Kasumi-1 (cell line): ENCODE measurements at places on chromosomes 1 and 21.

DNA sequence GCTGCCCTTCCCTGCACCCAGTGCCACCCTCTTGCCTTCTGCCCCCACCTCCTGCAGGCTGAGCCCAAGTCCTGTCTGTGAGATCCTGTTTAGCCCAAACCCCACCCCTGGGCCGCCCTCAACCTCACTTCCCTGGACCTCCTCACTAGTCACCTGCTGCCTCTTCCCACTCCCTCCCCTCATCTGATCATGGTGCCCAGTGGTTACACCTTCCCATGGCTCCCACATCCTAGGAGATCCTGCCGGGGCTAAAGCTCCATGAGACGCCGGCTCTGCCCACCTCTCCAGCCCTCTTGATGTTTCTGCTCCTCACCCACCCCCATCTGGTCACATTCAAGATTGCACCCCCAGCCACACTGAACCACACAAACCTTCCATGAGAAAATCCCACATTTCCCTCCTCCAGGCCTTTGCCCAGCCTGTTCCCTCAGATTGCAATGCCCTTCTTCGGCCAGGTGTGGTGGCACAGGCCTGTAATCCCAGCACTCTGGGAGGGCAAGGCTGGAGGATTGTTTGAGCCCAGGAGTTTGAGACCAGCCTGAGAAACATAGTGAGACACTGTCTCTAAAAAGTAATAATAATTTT lies 17.0 kb downstream of the TTC39A start:
- DNase-seq = peak; percentile 14

DNA sequence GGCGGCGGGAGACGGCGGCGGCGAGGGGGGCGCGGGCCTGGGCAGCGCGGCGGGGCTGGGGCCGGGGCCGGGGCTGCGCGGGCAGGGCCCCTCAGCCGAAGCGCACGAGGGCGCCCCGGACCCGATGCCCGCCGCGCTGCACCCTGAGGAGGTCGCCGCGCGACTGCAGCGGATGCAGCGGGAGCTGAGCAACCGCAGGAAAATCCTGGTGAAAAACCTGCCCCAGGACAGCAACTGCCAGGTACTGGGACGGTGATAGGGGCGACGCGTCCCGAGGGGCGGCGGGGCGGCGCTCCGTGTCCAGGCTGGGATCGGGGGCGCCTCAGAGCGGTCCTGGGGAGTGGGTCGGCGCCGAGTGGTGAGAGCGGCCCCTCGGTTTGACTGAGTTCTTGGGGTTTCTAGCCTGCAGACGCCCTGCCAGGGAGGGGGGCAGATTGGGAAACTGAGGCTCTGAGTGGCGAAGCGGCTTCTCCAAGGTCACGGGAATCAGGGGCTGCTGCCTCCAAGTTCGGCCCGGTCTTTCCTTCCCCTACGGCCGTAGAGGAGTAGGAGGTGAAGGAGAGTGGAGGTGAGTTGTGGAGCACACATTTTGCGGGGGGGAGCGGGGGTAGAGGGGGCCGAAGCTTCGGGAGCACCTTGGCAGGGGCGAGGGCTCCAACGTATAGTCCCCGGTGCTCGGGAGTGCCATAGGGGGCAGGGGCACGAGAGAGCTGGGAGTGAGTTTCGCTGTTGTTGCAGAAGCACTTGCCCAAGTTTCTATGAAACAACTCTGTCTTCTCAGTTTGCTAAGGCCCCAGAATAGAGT lies 508 bp downstream of the RAVER2 start:
- DNase-seq = no peak

- DNase-seq = no peak
These were observed 4.3 kb downstream of the MYOM3 start for GRCh38 chr1:24107462-24108138.

DNA sequence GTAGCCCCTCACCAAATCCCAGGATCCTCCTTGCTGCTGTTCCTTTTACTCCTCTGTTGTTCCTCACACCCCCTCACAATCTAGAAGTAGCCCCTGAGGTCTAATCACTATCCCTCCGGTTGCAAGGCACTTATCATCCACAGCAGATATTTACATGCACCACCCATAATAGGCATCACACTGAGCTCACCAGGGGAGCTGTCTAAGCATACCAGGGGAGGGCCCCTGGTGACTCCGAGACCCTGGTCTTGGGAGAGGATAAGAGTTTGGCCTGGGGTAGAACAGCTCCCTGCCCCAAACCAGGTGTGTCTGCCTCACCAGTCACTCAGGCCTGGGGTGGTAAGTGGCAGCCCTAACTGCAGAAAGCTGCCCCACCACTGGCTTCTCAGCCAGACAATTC lies 37.3 kb upstream of the ZC3H12A start:
- DNase-seq = no peak

DNA sequence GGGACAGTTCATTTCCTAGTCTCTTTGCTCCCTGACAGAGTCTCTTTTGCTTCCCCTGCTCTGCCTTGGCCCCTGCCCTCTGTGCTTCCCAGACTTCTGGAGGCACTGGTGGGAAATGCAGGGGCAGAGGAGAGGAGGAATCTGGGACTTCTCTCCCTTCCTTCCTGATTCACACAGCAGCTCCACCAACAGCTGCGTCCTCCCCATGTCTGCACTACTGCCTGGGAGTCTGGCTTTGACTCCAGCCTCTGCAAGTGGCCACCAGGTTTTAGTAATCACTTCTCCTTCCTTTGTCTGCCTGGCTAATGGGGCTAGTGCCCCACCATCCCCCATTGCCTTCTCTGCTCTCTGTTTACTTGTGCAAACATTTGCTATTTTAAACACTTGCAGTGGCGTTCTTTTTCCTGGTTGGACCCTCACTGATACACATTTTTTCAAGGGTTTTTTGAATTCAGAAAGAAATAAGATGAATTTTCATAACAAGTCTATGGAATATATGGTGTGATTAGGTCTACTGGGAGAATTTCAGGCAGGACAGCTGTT lies 21.9 kb downstream of the FASLG start:
- no peak for DNase-seq
